GM13977 (cell line): ENCODE measurements at places on chromosomes 5 and 9.

- no peak for DNase-seq
Measured at GRCh38 chr9:107486674-107487520, 2.7 kb downstream of the KLF4 start.

DNA sequence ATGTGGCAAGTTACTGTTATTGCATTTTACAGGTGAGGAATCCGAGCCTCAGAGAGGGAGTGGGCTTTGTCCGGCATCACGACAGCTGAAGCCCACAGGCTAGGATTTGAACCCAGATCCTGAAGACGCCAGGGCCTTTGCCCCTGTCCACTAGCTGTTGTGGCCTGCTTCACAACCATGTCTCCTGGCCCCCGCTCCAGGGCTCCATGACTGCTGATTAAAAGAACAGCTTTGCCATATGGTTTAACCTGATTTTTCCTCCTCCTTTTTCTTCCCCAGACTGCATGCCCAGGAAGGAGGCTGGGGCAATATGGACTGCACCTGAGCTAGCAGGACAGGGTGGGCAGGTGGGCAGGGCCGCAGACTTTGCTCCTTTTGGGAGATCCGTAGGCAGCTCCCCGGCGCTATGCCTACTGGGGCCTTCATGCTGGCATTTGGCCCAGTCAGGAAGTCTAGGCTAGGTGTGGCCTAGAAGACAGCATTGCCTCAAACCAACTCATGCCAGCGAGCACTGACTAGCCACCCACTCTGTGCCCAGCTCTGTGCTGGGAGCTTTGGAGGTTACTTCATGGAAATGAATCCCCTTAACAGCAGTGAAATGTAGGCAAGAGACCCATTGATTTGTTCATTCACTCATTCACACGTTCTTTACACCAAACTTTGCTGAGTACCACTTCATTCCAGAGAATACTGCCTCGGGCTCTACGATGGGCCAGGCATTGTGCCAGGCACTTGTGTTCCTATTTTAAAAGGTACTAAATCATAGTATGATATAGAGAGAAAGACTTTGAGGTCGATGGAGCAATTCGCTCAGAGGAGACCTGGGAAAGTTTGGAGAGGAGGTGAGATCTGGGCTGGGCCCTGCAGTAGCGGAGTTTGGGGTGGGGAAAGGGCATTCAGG lies 94.3 kb upstream of the CPEB4 start:
- DNase-seq = no peak

GRCh38 chr5:58117542-58117941 lies 342.3 kb downstream of the PLK2 start:
- DNase-seq = no peak

DNA sequence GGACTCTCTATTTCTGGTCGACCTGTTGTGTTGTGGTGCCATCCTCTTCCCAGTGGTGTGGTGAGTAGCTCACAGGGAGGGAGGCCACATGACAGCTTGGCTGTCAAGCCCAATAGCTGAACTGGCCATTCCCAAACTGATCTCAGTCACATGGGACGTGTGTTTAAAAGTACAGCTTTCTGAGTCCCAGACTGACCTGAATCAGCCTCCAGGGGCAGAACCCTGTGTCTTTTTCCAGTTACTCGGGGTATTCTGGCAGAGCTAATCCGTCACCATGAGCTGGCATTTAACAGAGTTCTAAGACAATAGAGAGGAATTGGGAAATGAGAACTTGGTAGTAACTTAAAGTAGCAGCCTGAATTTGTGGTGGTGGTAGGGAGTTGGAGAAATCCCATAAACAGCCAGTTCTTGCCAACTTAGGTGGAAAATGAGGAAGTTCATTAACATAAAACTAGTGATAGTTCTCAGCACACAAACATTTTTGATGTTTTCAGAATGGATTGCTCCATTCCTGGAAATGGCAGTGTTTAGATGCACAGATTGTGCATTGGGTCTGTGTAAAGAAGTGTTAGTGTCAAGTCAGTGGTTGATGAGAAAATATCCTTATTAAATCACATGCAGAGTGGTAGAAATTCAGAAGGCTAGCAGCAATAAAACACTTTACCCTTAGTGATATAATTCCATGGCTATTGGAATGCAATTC lies 50.9 kb downstream of the GPR107 start:
- no peak for DNase-seq

DNA sequence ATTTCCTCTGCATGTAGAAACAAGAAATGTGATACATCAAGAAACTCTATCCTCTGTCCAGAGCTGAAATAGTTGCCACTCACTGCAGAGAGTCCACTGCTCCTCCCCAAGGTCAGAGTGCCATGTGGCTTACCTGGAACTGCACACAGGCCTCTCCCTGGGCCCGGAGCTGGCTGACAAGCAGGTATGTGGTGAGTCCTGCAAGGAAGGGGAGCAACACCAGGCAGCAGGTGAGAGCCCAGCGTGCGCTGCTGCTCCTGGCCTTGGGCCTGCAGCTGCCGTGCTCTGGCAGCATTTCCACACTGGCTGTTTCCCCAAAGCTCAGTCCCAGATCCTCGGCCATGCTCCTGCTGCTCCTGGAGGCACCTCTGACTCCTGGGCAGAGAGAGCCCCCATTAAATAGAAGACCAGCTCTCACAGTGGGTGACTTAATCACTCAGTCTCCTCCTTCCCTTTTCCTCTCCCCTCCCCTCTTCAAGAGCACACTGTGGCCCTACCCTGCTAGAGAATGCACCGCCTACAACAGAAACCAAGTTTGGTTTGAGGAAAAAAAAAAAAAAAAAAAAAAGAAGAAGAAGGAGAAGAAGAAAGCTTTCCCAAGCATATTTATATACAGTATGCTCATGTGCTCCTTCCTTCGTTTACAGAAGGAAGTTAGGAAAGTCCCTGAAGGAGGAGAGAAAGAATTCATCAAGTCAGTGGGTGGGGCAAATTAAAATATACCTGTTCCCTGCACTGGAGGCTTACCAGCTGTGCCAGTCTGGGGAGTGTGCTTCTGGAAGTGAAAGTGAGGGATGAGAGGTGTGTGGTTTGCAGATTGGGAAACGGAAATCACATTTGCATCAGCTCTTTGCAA lies at the start of gene TNFSF15:
TNFSF15 (minus strand) TSS at position 370 of the 856 bp plus-strand sequence; CDS start at position 343, 27 bp downstream.
- DNase-seq = peak; percentile 17

- DNase-seq = no peak
Measured at GRCh38 chr5:171541341-171541776, 121.9 kb downstream of the FGF18 start.
